Astrocyte of the hippocampus (primary cell): ENCODE measurements at places on chromosomes 5 and 9.

- DNase-seq: no peak
These were observed 3.6 kb upstream of the ENG start for GRCh38 chr9:127858041-127858512.

GRCh38 chr5:147175516-147176097 is 59.2 kb upstream of the STK32A start:
- peak; percentile 29 for DNase-seq

GRCh38 chr5:74952406-74952805 is 86.2 kb upstream of the FAM169A start:
- no peak for DNase-seq

DNA sequence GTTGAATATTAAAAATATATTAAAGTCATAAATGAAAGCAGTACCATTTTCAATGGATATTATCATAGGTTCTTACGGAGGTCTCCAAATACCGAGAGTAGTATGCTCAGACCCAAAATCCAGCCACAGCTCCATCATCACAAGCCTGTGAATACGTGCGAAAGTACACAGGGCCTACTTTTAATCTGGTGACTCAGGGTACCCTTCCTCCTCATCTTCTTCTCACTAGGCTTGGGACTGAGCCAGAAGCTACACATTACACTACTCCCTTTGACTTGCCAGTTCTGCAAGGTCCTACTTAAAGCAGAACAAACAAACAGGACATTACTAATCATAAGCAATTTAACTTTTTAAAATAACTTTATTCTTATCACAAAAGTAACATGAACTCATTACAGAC is 7.6 kb upstream of the RIC1 start:
- DNase-seq: peak; percentile 67

GRCh38 chr5:139458580-139459407 is 3.7 kb downstream of the ECSCR start:
- peak; percentile 76 for DNase-seq

DNA sequence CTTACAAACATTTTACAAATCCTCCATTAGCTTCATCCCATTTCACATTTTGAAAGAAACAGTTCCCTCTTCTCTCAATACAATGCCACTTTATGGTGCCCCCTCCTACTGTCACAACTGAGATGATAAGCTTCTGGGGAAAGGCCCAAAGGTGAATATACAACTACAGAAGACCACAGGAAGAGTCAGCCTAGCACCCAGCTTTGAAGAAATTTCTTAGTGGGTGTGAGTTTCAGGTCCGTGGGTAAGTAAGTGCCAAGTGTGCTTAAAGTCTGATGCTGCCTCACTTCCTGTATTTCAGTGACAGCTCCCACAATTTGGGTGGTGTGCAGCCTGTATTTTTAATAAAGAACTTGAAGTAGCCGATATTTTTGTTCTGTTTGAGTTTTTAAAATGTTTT is 68.1 kb downstream of the ARHGEF28 start:
- no peak for DNase-seq

DNA sequence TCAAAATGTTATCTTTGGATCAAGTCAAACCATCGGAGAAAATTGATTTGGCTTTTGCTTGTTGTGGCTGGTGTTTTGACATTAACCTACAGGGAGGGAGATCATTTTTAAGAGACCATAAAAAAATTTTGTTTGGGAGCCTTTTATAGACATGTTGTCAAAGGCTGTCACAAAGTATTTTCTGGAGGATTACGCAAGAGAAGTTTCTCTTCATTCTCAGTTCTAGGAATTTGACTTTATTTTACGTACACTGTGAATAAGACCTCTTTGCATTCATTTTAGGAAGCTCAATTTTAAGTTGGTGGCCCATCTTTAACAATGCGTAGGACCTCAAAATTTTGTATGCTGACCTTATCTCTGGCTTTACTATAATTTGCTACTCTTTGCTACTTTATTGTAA is 50.2 kb upstream of the SLC44A1 start:
- DNase-seq: no peak

GRCh38 chr5:98796197-98796972 is 22.9 kb downstream of the RGMB start:
- DNase-seq: peak; percentile 77

DNA sequence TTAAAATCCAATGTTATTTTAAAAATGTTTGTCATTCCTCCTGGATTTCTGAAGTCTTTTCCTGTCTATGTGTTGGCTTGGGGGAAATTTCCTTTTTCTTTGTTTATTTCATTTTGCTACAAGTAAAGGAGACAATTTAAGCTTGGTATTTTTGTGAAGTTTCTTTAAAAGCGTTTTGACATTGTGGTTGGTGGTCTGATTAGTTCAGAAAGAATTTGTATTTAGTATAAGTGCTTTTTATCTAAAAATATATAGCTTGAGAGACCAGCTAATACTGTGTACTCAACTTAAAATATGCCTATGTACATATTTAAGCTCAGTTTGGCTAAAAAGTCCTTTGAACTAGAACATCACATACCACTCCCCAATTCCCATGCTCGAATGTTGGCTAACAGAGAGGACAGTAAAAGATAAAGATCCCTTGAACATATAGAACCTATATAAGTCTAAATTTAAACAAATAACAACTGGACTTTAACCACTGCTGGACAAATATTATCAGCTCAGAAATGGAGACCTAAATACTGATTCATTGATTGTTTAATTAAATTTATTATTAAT is 237.6 kb downstream of the TLE4 start:
- no peak for DNase-seq

GRCh38 chr5:66164044-66164790 is 20.1 kb downstream of the SREK1 start:
- no peak for DNase-seq

GRCh38 chr9:136725612-136726011 is 13.2 kb downstream of the DIPK1B start:
- peak; percentile 56 for DNase-seq

DNA sequence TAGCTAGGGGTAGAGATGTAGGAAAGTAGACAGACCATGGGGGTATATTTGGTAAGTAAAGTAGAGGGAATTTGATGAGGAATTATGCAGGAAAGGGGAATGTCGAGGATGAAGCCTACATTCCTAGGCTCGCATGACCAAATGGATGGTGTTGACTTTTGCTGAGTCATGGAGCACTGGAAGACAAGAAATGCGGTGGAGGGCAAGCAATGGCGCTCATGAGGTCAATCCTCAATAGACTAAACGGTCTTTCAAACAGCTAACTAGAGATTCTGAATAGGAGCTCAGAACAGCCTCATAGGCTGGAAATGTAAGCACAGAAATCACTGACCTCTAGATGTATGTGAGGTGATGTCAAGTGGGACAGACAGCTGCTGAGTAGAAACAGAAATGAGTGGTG is 50.7 kb upstream of the FST start:
- DNase-seq: no peak

DNA sequence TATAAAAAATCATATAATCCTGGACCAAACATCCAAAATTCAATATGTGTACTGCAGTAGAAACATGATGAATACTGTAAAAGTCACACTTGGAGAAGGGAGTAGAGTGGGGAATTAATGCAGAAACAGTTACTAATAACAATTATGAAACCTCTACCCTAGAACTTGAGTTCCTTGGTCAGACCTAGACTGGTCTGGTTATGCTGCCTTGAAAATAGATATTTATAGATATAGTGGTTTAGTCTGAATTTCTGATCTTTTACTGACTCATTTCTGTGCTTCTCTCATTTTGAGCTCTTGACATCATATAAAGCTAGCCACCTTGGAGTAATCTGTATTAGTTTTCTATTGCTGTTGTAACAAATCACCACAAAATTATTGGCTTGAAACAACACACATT is 808.7 kb upstream of the CDH10 start:
- DNase-seq: no peak

- DNase-seq: no peak
These were observed 9.1 kb downstream of the CARNMT1 start for GRCh38 chr9:75019022-75019421.

- peak; percentile 34 for DNase-seq
These were observed 20.0 kb upstream of the TEK start for GRCh38 chr9:27088981-27089380.

DNA sequence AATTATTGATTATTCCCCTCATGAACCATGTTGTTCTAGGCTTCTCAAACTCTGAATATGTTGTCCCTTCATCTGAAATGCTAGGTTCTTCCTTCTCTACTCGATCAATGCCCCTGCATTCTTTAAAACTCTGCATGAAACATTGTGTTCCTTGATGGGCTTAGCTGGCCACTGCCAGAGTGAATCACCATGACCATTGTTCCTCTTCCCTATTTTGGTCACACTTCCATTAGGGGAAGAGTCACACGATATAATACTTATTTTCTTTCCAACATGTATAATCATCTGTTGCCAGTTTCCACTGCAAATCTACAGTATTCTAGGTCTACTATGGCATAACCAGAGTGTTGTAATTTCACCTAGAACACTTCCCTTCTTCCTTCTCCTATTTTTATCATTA is 247.9 kb downstream of the TRPM3 start:
- no peak for DNase-seq

DNA sequence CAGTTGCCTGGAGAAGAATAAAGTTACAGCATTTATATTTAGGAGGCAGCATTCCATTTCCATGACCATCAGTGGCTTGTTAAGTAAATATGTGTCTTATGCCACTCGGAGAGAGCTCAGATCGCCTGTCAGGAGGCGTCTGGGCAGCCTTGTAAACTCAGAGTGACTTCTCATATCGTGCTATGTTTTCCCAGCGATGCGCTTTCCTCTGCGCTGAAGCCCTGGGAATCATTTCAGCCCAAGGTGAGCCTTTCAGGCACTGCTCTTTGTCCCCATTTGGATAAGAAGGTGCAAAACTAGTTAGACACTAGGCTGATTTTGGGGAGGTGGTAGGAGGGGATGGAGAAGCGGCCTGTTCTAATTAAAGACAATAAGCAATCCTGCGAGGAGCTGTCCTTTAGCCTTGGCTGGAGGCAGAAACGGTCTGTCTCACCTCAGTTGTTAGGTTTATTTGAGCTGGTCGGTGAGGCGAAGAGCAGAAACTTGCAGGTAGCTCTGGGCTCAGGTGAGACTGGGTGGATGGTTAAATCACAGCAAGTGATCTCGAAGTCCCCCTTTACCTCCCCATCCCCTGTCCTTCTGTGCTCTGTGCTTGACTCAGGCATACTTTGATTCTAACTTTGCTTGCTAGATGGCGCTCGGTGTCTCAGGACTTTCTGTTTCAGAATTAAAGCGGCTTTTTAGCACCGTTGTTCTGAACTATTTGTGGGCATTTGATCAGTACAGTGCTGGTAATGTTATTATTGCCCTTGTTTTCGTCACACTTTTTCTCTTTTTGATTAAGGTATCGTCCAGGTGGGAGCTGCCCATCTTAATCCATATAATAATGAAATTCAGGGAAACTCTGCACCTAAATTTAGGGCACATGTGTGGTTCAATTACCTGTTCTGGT is 24.6 kb downstream of the NR2F1 start:
- DNase-seq: peak; percentile 90

GRCh38 chr9:126397056-126397455 is 70.4 kb downstream of the MVB12B start:
- DNase-seq: no peak

DNA sequence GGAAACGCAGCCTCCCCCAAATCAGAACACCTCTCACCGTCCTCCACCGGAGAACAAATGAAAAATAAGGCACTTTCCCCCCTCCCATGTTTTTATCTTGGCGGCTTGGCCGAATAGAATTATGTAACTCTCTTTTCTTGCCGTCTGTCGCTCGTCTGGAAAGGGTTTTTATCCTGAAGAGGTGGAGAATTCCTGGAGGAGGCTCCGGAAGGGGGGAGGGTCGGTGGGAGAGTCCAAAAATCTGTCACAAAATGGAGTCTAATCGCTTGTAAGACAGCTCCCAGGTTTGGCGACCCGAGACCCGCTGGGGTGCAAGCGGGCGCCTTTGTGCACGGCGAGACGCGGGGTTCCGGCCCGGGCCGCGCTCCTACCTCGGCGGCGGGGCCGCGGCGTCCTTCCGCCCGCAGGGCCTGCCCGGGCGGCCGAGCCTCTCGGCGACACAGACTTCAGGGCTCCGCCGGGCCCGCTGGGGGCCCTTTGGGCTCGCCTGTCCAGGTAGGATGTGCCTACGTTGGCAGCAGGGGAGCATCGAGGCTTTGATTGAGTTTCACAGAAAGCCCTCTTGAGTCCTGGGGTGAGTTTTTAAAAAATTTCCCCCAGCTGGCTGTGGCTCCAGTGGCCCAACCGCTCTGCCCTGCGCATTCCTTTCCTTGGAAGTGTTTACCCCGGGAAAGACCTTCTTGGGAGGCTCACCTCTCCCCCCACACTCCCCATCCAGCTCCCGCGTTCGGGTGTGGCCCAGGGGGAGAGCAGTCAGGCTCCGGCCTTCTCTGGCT is 5.0 kb downstream of the LMX1B start:
- DNase-seq: no peak

DNA sequence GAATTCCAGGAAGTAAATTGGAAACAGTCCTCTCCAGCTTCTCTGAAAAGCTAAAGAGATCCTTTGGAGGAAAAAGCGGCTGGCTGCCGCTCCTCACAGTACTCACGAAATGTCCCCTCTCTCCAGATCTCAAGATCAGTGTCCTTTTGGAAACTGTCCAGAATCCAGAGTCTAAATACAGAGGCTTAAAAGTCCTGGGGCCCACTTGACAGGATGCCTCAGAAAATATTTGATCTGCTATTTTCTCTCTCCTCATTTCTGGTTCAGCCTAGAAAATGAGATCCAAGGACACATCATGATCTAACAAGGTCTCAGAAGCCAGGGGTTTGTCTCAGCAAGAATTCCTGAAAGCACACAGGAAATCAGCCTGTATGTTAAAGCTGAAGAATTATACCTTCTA is 7.2 kb downstream of the C1QTNF2 start:
- no peak for DNase-seq

DNA sequence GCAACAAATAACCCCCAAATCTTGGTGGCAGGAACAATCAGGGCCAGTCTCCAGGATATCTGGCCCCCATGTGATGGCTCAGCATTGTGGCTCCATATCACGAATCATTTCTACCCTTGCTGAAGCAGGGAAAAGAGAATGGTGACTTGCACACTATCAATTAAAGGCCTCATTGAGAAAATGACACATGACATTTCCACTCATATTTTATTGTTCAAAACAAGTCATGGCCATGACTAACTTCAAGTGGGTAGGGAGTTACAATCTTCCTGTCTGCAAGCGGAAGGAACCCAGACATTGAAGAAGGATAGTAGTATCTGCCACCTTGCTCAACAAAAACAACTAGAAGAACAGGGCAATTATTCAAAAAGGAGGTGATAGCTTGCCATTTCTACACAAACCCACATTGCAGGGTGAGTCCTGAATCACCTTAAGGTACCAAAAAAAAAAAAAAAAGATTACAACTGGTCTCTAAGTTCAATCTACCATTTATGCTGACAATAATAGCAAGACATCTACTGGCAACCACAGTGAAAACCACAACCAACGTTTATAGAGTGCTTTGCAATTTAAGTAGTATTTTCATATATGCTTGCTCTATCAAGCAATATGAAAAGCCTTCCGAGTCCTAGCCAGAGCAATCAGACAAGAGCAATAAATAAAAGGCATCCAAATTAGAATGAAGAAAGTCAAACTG is 186.7 kb upstream of the DAPK1 start:
- DNase-seq: no peak

GRCh38 chr9:74865177-74865576 is 22.5 kb downstream of the TRPM6 start:
- DNase-seq: no peak
